ENCODE measurements at places on chromosomes 7 and 10. TPM values are rescaled to one million over a fixed set of nuclear protein-coding genes. Genes with fewer than 3 reads are reported as not detected.

The PDZD7 gene
- total RNA-seq = 0.52 TPM

The SOSTDC1 gene
- not detected for total RNA-seq

The ADCYAP1R1 gene
- not detected for total RNA-seq

The HOXA3 gene
- 0.35 TPM for total RNA-seq

The UPK3BL2 gene
- 56.5 TPM for total RNA-seq

The ICA1 gene
- total RNA-seq = 1.4 TPM

The RARRES2 gene
- total RNA-seq = not detected

DNA sequence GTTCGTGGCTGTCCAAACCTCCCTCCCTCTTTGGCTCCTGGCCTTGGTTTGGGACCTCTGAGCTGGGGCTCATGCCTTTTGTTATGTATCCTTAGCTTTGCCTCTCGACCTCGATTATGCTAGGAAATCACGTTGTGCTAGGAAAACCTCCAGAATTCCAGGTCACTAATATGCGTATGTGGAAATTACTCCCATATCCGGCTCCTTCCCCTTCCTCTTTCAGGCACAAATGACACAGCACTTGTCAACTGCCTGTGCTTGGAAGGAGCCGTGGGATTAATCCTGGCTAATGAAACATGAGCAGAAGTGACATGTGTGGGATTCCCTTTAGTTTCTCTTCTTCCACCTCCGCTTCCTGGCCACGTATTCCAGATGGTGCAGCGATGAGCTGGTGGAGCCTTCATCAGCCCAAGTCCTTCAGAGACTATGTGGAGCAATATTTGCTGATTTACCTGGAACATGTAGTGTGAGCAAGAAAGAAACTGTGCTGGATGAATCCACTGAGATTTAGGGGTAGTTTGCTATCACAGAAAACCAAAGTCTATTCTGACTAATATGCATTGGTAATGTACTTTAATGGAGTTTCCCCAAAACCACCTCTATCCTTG lies 149.2 kb downstream of the REEP3 start:
- DNase-seq = no peak

- no peak for DNase-seq
These were observed 49.6 kb downstream of the POLL start for GRCh38 chr10:101538446-101538845.

DNA sequence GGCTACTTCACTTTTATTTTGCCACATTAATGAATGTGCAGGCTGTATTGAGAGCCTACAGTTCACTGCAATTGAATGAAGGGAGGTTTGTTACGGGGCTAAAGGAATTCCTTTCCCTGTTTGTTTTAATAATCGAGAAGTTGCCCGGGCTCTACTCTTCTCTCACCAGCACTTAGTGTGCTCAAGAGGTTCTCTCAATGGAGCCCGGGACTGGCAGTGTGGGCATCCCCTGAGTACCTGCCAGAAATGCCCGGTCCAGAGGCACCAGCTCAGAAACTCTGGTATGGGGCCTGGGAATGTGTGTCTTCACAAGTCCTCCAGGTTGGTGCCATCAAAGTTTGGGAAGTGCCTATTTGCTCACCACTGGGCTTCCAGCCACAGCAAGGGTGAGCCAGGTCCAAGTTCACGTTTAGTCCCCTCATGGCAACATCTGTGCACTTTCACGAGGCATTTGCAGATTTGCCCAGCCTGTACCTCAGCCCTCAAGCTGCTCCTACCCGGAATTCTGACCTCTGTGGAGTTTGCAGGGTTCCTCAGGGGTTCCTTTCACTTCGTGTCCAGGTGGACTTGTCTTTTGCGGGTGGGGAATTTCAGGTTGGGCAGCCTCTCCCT lies 622.4 kb downstream of the SDK1 start:
- DNase-seq = no peak
